ENCODE measurements at places on chromosomes 11 and 22.
A peak's percentile ranks its signal among the peaks of the same experiment; 100 is the strongest.

DNA sequence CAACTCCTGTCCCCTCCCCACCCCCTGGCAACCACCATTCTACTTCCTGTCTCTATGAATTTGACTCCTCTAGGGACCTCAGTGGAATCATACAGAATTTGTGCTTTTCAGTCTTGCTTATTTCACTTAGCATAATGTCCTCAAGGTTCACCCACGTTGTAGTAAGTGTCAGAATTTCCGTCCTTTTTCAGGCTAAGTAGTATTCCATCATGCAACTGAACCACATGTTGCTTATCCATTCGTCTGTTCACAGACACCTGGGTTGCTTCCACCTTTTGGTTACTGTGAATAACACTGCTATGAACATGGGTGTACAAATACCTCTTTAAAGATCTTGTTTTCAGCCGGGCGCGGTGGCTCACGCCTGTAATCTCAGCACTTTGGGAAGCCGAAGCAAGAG, 16.5 kb downstream of the CELSR1 start:
- no peak for DNase-seq

DNA sequence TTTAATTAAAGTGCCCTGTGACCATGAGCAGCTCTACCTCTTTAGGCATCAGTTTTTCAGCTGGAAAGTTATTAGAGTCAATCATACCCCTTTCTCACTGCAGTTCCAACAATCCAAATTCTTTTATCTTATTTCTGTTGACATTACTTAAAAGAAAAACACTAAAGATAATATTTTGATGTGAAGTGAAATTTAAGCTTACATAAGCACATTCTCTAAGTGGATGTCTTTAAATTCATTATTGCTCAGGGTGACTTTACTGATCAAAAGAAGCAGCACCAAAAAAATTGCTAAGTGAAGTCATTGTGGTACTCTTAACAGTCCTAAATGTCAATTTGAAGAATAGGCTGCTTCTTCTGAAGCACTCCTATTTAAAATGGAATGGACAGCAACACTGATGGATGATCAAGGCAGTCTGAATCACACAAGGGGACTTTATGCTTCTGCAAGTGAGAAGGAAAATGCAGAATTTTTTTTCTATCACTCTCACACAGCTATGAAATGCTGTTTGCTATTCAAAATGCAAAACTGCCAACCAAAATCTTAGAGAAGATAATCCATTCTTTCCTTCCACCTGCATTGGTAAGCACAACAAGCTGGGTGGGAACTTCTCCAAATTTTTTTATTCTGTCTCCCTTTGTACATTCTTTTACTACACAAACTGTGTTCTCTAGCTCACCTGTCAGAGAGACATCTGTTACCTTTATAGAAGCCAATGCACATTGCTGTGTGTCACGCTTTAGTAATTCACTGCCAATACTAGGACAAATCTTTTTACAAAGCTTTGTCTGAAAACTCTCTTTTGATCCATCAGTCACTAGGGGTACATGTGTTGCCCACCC, 179.9 kb downstream of the GRIA4 start:
- no peak for DNase-seq

DNA sequence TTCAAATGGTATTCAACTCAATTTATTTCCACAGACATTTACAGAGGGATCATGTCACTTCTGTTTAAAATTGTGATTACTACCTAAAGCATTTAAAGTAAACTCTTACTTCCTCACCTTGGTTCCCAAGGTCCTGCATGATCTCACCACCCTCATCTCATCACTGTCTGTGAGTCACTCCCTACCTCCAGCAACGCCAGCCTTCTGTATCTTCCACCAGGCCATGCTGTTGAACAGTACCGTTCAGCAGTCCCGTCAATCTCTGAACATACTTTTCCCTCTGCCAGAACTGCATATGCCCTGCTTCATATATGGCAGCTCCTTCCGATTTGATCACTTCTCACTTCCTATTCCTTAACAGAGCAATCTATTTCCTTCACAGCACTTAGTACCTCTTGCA, 2.0 kb downstream of the FBXO3 start:
- no peak for DNase-seq

GRCh38 chr11:96293598-96294021, 49.4 kb downstream of the MAML2 start:
- no peak for DNase-seq

DNA sequence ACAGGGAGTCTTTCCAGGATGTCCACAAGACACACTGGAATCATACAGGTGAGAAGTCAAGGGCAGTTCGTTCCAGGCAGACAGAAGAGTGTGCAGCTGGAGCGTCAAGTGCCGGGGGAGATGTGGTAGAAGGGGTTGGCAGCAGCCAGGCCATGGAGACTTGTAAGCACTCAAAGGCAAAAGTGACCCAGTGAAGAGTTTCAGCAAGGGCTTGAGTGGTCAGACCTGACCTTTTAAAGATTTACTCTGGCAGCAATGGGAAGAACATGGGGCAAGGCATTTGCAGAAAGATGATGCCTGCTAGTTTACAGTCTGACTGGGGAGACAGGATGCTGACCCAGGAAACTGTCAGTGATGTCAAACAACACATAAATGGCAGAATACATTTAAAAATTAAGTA, 29.0 kb downstream of the P4HA3 start:
- DNase-seq = peak; percentile 81

DNA sequence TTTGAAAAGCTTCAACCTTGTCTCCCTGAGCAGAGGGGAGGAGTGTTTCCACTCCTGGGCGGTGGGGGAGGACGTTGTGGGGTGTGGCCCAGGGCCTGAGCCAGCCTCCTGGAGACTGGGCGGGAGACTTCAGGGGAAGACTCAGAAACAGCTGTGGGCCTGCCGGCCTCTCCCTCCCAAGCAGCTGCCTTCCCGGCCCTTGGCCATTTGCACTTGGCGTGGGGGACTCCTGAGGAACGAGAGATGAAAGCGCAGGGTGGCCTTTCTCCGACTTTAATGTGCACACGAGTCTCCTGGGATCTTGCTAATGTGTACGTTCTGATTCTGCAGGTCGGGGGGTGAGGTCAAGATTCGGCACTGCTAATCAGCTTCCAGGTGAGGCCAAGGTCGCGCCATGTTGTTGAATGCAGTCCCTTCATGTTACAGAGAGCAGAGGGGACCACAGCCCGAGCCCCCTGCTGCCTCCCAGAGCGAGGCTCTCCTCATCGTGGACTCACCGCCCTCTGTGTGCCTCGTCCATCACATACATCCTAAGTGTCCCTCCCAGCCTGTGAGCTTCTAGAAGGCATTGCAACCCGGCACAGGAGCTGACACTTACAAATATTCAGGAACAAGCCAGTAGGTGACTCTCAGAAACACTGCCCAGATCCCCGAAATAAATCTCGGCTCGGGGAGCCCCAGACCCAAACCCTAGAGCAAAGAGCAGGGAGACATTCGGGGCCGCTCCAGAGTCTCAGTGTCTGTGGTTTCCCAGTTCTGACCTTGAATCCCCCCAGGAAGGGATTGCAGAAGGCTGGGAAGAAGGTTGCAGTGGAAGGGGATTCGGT, 7.7 kb downstream of the LIF start:
- no peak for DNase-seq

GRCh38 chr11:44408711-44409470, 99.0 kb upstream of the ALX4 start:
- DNase-seq = no peak

DNA sequence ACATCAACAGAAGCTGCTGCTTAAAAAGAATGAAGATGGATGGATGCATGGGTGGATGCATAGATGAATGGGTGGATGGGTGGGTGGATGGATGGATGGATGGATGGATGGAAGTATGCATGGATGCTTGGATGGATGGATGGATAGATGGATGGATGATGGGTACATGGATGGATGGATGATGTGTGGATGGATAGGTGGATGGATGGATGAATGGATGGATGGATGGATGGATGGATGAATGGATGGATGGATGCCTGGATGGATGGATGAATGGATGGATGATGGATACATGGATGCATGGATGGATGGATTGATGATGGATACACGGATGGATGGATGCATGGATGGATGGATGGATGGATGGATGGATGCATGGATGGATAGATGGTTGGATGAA, 110.8 kb downstream of the LDLRAD3 start:
- DNase-seq = no peak

DNA sequence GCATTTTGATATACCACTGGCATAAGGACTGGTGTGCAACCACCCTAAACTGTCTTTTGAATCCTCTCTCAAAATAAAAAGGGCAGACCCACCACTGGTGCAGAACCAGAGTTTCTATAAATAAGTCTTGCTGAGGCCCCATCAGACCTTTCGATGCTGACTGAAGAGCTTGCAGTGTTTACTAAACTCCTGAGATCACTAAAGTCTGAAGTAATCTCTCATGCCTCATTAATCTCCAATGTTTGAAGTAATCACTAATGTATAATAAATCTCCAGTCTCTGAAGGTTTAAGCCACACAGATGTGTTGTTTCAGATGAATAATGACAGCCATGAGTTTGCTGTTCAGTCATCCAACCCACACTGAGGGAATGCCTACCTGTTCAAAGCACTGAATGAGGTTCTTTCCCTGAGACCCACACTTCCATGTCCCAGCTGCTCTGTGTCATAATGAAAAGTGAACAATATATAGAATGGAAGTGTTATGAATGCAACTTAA, 50.6 kb upstream of the DEUP1 start:
- peak; percentile 99 for DNase-seq

- no peak for DNase-seq
These were observed 9.2 kb upstream of the TPCN2 start for GRCh38 chr11:69039501-69039900.

GRCh38 chr22:38867124-38867455, 4.9 kb downstream of the CBX6 start:
- no peak for DNase-seq

DNA sequence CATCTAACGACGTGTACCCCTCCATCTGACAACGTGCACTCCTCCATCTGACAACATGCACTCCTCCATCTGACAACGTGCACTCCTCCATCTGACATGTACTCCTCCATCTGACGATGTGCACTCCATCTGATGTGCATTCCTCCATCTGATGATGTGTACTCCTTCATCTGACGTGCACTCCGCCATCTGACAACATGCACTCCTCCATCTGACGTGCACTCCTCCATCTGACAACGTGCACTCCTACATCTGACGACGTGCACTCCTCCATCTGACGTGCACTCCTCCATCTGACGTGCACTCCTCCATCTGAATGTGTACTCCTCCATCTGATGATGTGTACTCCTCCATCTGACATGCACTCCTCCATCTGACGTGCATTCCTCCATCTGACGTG, 8.0 kb upstream of the IL17REL start:
- DNase-seq = no peak

DNA sequence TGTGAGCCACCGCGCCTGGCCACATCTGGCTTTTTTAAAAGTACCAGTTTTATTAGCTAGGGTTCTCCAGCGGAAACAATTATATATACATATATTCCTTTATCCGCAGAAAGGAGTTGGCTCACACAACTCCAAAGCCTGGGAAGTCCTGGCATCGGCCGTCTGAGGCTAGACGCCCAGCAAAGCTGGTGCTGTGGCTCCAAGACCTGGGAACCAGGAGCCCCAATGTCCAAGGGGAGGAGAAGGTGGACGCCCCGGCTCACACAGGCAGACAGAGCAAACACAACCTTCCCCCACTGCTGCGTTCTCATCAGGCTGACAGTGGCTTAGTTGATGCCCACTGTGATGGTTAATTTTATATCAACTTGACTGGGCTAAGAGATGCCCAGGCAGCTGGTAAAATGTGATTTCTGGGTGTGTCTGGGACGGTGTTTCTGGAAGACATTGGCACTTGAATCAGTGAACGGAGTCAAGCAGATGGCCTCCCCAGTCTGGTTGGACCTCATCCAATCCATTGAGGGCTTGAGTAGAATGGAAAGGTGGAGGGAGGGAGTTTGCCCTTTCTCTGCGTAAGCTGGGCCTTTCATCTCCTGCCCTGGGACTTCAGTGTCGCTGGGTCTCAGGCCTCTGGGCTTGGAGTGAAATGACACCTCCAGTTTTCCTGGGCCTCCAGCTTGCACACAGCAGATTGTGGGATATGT, 904.4 kb downstream of the BRD1 start:
- DNase-seq = peak; percentile 44

DNA sequence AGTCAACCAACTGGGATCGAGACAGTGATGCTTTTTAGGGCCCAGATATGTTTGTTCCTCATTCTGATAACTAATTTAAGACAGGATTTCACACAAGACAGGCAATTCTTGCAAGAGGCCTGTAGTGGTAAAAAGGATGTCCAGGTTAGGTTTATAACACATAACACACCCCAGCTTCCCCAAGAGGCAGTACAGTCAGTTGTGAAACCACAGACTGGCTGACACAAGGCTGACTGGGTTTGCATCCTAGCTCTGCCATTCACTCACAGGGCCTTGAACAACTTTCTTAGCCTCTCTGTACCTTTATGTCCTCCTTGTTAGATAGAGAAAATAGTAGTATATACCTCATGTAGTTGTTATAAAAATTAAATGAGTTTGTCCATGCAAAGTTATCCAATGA, 55.0 kb upstream of the PTH start:
- DNase-seq = no peak

GRCh38 chr11:45852712-45853101, 5.4 kb downstream of the CRY2 start:
- DNase-seq = no peak

DNA sequence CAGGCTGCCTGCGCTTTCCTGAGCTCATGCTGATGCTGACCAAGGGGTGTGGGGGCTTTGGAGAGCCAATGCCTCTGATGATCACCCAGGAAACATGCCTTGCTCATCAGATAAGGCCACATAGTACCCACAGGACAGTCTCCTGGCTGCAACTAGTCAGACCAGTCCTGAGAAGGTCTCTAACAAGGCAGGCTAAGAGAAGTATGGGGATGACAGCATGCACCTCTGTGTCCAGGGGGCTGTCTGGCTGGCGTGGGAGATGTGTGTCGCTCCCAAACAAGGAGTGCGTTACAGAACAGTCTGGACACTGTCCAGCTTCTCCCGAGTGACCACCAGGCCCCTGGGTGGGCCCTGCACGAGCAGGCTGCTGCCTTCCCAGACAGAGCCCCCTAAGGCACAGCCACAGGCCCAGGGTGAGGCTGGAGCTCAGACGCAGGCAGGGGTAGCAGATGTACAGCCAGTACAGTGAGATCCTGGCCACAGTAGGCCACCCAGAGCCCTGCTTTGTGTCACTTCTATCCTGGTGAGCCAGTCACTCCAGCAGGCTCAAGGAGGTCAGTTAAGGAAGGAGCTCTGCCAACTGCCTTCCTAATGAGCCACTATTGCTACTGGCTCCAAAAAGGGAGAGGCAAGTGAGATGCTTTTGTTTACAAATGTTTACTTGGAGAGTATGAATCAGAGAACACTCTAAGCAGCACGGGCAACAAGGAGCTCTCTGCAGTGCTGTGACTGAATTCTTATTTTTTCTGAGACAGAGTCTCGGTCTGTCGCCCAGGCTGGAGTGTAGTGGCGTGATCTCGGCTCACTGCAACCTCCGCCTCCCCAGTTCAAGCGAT, 66.0 kb upstream of the CLTCL1 start:
- DNase-seq = peak; percentile 9

- no peak for DNase-seq
These were observed 22.5 kb downstream of the TRIM29 start for GRCh38 chr11:120115272-120116000.

- DNase-seq = no peak
These were observed 25.0 kb downstream of the PPFIBP2 start for GRCh38 chr11:7538466-7539454.
